ENCODE measurements at places on chromosomes 7 and 10.

DNA sequence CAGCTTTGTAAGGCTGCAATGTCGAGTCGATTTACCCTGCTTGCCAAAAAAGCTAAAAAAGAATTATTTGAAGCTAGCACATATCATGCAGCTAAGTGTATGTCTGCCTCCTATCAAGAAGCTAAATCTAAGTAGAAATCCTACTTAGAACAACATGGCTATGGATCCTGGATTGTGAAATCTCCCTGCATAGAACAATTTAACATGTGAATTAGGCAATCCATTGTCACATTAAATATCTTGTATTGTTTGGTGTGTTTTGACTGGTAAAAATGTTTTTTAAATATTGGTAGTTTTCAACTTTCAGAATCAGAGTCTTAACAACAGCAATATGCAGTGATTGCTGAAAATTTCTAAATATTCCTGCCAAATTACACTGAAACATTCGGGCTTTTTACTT, 73.3 kb downstream of the SKIDA1 start:
- DNase-seq, result no peak

- no peak for DNase-seq
Observed at GRCh38 chr10:42942279-42942950, 134.5 kb upstream of the RET start.

- DNase-seq, result no peak
Observed at GRCh38 chr7:36961693-36962092, 237.4 kb upstream of the AOAH start.

- DNase-seq, result peak; percentile 41
Observed at GRCh38 chr7:105800442-105800841, 76.0 kb downstream of the ATXN7L1 start.

DNA sequence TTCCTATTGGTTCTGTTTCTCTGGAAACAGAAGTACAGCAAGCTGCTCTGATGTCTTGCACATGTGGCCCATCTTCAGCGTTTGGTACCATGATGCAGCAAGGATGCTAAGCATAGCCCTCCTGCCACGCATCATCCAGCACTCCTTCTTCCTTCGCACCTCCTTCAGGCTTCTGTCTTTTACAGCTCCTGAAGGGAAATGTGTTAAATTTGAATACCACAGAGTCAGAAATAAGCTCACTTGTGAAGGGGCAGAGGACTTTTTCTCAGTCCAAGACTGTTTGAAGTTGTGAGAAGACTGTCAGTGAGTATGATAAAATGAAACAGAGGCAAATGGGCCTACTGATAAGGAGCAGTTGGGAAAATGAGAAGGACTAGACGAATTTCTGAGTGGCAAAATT, 20.7 kb downstream of the TSPAN13 start:
- no peak for DNase-seq

- DNase-seq, result no peak
Observed at GRCh38 chr10:86193841-86194240, 172.8 kb downstream of the GRID1 start.

DNA sequence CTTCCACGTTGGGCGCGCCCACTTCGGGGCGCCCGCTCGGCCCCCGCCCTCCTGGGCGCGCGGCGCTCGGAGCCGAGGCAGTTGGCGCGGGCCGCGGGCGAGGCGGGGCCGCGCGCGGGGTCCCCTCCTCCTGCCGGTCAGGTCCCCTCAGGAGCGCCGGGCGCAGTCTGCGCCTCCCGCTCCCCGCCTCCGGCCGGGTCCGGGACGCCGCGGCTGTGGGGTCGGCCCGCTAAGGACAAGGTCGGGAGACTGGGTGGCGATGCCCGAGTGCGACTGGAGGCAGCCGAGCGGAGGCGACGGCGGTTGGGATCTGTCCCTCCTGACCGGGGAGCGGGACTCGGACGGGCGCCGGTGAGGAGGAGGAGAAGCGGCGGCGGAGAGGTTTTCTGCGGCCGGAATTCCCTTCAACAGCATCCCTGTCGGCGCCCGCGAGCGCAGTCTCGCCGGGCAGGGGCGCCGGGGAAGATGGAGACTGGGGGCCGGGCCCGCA, at the start of gene ATRNL1:
ATRNL1 (plus strand) TSS at position 80 of the 490 bp plus-strand sequence; CDS start at position 466, 386 bp downstream.
- DNase-seq, result peak; percentile 14

DNA sequence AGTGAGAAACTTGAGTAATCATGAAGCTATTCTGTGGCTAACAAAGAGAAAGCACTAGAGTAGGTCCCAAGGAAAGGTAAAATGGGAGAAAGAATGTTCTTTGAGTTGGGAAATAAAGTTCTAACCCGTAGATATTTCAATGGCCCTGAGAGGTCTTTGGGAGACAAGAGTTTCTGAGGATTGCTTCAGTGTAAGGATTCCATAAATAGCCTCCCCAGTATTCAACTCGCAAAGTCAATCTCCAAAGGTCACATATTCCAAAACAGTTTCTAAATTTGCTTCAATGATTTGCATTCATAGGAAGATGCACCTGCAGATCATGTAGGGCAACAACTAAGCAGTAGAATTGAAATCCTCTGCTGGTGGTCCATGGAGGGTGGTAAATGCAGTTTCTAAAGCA, 238.5 kb downstream of the TMEM178B start:
- no peak for DNase-seq

DNA sequence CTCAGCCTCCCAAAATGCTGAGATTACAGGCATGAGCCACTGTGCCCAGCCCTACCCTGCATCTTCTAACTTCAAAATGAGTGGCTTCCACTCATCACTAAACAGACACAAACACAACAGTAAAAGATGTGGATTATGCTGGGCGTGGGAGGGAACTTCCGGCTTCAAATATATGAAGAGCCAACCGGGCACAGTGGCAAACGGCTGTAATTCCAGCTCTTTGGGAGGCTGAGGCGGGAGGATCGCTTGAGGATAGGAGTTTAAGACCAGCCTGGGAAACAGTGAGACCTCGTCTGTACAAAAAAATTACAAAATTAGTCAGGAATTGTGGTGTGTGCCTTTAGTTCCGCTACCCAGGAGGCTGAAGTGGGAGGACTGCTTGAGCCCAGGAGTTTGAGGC, 92.2 kb upstream of the GNA12 start:
- no peak for DNase-seq

Measured in activated CD4-positive, alpha-beta T cell treated with anti-CD3 and anti-CD28 coated beads, Interleukin-2, amount 50 U/mL, for 48 hours (primary cell).